ENCODE measurements at places on chromosomes 6 and 20.
A peak's percentile ranks its signal among the peaks of the same experiment; 100 is the strongest.

- no peak for DNase-seq
Measured at GRCh38 chr6:105476978-105477377, 74.1 kb upstream of the PREP start.

DNA sequence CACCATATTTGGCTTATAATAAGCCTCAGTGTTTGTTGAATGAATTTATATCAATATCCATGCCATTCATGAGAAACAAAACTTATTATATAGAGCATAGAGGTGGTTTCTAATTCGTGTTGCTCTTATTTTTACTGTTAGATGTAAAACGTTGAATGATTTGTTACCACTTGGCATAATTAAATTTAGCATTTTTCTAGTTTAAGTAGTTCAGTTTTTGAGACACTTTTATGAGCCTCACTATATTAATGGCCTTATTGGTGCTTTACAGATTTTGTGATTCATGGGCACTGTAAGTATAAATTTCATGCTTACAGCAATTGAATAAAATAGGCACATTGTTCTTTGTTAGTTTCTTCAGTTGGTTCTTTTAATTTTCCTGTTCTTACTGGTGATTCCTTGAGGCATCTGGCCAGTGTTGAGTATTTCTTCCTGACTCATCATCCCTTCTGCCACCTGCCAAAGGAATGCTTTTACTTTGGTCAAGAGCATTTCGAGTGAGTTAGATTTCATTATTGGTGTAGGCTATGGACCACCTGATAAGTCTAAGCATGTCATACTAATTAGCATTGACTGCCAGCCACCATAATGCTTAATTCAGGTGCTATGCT lies 34.8 kb downstream of the CDKAL1 start:
- no peak for DNase-seq

DNA sequence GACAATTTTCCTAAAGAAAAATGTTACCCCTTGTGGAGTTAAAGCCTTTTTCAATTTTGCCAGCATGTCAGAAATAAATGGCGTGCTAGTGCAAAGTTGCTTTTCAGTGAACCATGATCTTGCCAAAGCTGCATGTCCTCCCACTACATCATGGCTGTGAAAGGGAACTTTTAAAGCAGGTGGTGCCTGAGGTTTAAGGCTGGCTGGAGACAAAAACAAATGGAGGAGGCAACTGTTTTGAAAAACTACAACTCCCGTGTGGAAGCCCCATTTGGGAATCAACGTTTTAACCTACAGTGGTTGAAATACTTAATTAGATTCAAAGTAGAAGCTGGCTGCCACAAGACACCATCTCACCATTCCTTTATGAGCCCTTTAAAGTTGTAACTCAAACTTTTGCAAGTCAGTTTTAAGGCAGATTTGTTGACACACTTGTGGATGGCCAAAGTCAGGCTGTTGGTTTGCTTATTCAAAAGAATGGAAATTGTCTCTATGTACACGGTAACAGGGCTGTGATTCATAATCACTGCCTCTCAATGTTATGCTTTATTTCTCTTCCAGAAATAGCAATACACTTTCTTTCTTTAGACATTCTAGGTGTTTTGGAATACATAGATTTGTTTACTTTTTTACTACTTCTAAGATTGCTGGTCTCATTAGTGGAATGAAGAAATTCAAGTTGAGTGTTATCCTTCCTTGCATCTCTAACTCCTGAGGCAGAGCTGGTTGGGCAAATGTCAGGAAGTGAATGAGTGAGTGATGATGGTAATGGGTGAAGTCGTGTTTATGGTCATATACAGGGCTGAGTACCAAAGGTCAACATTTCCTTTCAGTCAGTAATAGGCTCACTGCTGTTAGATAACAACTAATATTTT lies 196.4 kb upstream of the GMDS start:
- no peak for DNase-seq

DNA sequence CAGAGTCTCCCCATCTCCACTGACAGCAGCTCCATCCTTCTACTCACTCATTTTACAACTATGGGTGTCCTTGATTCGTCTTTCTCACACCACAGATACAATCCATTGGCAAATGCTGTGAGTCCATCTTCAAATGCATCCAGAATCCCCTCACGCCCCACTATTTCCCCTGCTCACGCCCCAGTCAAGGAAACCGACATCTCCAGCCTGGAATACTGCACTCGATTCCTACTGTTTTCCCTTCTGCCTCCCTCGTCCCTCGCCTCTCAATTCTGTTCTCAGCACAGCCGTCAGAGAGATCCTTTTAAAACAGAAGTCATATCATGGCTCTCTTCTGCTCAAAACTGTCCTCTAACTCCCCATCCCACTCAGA lies 4.7 kb downstream of the HLA-B start:
- no peak for DNase-seq

GRCh38 chr6:121503589-121503991 lies 68.1 kb downstream of the GJA1 start:
- no peak for DNase-seq

DNA sequence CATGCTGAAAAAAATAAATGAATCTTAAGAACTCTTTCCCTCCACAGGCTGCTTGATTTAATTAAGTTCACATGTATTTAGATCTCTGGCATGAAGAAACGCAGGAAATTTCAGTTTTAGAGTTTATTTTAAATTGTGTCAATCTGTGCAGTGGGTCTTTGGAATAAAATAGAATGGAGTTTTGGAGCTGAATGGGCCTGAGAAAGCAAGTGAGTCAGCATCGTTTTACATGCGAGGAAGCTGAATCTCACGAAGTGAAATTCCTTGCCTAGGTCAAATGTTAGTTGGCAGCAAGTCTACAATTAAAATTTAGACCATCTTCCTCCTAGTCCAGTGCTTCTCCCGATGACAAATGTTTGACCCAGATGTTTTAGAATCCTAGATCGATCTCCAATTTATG lies 22.4 kb downstream of the MAP7 start:
- no peak for DNase-seq

DNA sequence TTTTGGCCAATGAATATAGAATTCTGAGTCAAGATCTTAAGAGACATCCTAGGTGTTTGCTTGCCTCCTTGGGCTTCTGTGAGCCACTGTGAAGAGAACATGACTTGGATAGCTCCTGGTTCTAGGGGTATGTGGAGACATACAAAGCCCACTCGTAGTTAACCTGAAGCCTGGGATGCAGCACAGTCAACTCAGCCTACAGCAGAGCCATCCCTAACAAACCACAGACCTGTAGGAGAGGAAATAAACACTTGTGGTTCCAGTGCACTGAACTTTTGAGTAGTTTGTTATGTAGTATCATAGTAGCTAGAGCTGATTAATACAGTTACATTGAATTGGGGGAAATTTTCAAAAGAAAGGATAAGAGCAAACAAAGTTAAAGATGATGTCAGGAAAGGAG lies 474.4 kb upstream of the HSF2 start:
- DNase-seq, result no peak

DNA sequence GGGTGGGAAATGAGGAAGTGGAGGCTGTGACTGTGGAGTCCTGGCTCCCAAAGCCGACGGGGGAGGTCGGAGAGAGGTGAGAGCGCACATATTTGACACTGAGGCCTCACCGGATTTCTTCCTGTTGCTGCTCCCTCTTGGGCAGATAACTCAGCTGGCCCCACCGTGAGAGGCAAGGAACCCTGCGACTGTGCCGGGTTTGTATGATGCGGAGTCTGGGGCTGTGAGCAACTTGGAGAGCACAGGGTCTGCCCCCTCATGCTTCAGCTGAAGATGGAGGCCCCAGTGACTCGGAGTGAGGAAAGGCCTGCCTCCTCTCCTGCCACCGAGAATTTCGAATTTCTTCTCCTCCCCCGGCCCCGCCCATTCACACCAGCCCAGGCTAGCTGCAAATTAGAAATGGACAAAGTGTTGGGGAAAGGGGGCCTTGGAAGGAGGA lies 160.6 kb downstream of the GRM4 start:
- DNase-seq, result no peak

DNA sequence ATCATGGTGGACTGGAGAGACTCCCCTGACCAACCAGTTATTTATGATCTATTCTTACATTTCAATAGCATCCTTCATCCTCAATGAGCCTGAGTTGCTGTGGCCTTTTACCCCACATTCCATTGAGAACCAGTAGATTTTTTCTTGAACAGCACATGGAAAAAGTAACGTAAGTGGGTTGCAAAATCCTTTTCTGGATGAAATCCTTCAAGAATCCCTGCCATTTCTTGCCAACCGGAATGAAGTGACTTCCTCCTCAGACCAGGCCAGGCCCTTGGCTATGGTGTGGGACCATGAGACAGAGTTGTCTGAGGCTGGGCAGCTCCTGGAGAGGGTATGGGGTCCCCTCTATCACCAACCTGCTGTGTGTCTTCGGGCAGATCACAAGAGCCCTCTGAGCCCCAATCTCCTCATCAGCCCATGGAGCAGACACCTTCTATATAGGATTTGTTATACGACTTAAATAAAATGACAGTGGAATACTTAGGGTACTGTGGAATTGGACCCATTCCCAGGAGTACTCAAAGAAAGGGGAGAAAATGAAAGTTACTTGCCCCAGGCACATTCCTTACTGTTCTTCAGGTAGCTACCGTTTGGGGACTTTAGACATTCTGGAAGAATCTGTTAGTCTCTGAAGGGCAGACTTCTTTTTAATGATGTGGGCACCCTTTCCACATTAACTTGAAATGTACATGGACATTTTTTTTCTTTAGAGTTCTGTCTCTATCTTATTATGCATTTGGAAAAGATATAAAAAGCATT lies 10.9 kb downstream of the EYA2 start:
- DNase-seq, result no peak

DNA sequence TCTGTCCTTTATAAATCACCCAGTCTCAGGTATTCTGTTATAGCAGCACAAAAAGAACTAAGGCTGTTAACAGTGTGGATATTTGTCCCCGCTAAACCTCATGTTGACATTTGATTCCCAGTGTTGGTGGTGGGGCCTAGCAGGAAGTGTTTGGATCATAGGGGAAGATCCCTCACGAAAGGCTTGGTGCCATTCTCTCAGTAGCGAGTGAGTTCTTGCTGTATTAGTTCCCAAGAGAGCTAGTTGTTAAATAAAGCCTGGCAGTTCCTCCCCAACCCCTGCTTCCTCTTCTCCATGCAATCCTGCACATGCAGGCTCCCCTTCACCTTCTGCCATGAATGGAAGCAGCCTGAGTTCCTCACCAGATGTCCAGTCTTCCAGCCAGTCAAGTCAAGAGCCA lies 29.8 kb upstream of the ERVFRD-1 start:
- DNase-seq, result no peak

DNA sequence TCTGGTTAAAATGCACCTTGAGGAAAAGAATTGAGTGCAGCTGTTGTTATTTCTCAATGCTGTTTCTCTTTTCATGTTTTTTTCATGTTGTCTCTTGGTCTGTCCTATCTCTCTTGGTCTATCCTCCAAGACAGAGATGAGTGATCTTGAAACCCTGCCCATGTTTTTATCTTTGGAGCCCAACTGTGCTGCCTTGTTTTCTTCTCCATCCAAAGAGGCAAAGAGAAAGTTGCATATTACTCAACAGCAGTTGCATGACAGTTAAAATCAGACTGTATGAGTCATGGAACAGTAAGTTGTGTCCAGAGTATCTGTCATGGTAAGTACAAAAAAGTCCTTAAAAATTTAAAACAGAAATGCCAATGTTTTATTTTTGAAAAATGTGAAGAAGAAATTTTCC lies 26.2 kb downstream of the BCAS1 start:
- no peak for DNase-seq

DNA sequence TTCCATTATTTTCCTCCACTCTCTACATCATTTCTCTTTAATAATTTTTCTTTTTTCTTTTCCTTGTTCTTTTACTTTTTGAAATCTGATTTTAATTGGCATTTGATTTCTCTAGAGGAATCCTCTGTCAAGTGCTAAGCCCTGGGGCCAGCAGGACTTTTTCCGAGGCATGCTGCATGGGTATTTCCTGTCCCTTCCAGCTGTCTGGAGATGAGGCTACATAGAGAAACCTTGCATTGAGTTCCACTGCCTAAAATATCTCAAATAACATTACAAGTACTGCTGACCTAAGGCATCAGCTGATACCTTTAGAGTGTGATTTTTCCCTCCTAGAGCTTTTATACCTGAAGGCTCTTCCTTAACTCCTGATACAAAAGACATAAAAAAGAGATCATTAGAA lies 6.2 kb downstream of the RNF217 start:
- DNase-seq, result no peak

- no peak for DNase-seq
Measured at GRCh38 chr20:58106143-58106750, 122.2 kb downstream of the ANKRD60 start.

DNA sequence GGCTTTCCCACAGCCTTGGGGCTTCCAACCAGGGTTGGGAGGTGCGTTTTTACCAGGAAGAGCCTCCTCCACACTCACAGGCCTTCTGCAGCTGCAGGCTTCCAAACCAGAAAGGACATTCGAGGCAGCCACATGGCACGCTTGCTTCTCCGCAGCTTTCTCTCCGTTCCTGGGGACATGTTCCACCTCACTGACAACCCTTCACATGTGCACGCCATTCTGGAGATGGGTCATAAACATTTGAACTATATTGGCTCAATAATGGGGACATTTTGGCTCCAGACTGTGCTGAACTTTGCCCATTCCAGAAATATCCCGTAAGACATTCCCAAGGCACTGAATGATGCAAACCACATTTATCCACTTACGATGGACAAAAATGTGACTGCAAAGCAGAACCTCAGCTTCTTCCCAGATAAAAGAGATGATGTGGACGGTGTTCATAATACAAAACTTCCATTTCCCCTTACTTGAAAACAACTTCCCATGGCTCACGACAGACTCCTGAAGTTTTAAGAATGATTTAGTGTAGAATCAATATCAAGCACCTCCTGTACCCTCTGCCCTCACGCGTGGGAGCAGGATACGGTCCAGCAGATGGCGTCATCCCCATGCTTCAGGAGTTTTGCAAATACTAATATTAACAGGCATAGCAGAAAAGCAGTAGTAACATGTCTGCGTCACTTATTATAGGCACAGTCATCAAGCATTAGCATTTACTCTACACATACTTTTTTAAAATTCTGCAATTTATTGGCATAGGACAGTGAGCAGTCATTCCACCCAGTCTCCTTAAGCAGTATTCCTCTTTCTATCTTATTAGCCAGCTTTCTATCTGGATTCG lies 25.4 kb upstream of the FOXF2 start:
- no peak for DNase-seq

DNA sequence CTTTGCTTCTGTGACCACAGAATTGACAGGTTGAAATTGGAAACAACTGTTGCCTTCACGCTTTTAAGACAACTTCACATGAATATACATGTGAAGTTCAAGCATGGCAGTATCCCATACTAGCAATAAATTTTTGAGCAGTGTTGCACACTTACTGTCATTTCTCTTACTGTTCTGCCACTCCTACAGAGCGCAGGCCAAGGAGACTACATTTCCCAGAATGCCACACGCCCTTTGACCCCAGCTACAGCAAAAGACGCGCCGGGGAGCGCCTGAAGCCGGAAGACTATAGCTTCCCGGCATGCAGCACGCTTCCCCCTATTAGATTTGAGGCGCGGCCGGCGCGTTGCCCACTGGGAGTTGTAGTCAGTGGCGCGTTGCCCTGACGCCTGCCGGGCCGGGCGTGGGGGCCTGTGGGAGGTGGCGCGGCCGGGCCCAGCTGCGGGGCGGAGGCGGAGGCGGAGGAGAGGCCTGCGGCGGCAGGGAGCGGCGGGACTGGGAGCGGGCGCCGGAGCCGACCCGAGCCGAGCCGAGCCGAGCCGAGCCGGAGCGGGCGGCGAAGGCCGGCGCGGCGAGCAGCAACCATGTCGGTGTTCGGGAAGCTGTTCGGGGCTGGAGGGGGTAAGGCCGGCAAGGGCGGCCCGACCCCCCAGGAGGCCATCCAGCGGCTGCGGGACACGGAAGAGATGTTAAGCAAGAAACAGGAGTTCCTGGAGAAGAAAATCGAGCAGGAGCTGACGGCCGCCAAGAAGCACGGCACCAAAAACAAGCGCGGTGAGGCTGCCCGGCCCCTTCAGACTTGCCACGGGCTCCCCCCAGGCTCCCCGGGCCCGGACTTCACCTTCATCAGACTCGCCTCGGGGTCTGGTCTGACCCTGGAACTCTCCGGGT lies at the start of gene CHMP4B:
CHMP4B (plus strand) TSS at position 464 of the 891 bp plus-strand sequence; CDS start at position 585, 121 bp downstream.
- peak; percentile 99 for DNase-seq
